Stimulated activated CD4-positive, alpha-beta T cell treated with anti-CD3 and anti-CD28 coated beads, TNF-alpha, amount 100 ng/mL, for 4 hours (primary cell): ENCODE measurements at places on chromosomes 7 and 10.

DNA sequence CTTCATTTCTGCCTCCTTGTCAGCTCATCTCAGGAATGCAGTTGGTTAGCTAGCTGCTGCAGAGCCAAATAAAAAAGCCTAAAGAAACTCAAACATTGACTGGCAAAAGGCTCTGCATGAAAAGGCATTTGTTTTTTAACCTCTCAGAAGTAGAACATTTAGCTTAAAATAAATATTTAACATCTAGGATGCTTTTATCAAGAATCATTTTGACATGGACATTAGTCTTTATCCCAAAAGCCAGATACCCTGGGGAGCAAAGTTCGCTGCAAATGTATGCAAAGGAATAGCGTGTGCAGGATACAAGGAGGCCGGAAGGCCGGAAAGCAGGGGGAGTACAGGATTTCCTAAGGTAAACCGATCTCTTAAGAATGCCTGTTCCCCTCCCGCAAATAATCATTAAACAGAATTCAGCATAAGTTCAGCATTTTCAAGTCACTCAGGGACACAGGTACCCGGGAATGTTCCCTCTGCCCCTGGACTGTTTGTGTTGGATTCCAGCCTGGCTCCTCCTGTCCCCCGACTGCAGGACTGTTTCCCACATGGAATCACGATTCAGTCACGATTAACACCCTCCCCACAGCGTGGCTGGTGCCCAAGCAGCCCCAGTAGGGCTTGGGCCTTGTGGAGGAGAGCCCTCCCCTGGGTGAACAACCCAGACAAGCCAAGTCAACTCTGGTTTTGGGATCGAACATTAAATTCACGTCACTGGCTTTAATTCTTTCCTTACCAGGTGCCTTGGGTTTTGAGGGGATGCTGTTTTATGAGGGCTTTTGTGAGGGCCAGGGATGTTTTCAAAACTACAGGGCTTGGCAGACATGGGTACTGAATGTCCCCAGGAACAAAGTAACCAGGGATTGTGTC is 97.8 kb downstream of the HIPK2 start:
- DNase-seq, result no peak

- no peak for DNase-seq
Observed at GRCh38 chr10:86857128-86857721, 100.2 kb downstream of the MMRN2 start.

DNA sequence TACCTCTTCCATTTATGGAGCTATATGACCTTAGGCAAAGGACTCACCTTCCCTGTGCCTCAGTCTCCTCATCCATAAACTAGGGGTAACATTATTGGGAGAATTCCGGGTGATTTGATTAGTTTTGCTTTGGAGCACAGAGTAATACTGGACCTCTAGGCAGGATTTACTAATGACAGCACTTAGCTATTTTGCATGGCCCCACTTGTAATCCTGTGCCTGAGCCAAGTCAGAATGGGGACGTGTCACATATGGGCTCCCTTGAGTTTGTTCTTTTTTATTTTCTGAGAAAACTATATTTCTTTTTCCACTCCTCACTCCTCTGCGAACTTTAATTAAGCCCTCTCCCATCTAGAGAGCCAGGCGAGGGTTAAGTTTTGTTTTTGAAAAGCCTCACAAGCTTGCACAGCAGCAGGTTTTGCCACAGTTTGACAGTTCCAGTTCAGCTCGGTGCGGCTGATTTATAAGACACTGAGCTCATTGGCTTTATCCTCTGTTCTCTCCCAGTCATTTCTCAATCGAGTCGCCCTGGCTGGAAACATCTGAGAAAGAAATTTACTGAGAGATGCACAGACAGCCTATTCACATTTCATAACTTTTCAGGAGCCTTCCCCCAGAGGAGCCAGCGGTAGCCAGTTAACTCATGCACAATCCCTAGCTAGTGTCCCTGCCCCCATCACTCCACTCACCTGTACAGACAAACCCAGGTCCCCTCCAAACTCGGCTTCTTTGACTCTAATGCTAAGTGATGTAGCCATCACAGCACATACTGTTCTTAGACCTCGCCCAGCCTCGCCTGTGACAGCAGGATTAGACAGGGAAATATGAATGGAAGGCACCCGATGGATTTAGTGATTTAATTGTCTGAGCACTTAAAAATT is 441.9 kb upstream of the NPVF start:
- DNase-seq, result no peak

DNA sequence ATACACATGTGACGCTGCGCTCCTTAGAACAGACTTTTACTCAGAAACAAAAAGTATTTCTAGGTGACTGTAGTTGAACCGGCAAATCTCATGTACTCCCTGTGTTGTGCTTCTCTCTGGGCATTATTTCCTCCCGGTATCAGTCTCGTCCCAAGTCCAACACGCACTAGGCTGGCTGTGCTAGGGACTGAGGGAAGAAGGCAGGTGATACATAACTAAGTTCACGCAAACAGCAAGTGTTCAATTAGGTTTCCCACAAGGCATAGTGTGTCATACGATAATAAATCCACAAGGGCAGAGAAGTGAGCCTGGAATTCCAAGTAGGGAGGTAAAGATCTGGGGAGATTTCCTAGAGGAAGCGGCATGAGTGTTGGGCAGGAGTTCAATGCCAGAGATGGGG is 20.4 kb downstream of the FAM53B start:
- no peak for DNase-seq

- DNase-seq, result no peak
Observed at GRCh38 chr7:11235491-11235890, 261.8 kb downstream of the PHF14 start.

DNA sequence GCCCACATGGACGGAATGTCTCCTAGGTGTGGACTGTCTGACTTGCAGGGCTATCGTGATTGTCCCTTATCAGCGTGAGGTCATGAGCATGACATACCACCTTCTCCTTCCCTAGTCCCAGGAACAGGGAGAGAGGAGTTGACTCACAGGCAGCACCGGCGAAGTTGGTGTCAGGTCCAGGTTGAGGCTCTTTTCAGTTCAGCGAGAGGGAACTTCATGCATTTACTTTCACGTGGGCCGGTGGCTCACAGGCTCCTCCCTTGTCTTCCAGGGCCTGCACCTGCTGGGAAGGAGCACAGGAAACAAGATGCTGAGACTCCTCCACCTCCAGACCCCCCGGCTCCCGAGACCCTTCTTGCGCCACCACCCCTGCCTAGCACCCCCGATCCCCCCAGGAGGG is 46.1 kb downstream of the PROSER2 start:
- no peak for DNase-seq

- no peak for DNase-seq
Observed at GRCh38 chr10:34959786-34960185, 130.4 kb downstream of the CUL2 start.

DNA sequence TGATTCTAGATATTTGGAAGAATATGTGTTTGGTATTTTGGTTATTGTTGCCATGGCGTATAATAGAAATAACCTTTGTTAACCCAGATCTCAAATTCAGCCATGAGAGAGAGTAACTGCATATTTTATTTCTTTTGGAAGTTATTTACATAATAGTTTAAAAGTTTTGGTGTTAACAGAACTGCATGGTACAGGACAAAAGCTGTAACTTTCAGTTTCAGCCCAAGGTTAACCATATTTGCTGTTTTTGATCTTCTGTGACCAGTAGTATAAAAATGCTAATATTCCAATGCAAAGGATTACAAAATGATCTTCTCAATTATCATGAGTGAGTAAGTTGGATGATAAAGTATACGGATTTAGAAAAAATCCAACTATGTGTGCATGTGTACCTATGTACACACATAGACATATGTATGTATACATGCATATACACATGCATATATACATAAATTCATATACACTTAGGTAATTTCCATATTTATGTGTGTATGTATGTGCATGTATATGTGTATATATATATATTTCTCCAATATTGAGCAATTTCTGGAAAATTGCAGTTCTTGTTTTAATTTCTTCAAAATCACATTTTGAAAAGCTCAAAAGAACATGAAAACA is 38.0 kb upstream of the PIP4K2A start:
- no peak for DNase-seq

DNA sequence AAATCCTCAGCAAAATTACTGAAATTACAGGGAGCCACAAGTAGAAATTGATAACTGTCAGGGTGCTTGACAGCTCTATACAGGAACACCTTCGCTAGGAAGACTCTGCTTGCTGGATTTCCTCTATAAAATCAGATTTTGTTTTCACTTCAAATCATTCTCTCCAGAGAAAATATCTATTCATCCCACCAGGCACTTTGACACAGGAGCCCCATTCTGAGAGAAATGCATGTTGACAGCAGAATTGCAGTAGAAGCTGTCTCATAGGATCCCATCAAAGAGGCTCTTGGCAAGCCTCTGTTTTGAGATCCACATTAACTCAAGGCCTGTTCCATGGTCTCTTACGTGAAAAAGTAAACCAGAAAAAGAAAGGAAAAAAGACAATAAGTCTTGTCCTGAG is 116.8 kb downstream of the PDE1C start:
- DNase-seq, result no peak

GRCh38 chr7:34189031-34189430 is 283.7 kb downstream of the BMPER start:
- DNase-seq, result no peak

DNA sequence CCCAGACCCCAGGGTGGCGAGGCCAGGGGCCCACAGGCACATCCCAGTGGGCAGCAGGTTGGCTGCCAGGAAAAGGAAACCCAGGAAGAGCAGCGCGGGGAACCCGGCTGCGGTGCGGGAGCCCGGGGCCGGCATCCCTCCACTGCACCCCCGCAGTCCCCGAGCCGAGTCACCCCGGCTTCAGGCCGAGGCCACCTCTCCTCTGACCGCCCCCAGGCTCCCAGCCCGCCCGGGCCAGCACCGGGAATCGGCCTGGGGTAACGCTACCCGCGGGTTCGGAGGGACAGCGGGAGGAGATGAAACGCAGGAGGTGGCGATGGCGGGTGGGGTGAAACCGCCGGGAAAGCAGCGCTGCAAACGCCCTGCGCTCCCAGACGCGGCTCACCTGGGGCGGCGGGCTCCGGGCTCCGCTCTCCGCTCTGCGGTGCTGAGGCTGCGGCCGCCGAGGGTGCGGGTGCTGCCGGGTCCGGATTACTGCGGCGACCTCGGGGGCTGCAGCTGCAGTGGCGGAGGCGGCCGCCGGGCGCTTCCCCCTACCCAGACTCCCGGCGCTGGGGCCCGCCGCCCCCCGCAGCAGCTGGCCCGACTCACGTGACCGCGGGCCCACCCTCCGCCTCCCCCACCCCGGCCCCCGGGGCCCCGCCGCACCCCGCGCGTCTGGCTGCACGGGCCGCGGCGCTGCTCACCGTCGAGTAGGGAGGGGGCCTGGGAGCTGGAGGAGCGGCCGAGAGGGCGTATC is at the start of gene SCRN1:
SCRN1 (minus strand) TSS at position 545 of the 739 bp plus-strand sequence. CDS start 20,734 bp downstream, outside the sequence.
- DNase-seq, result no peak

- no peak for DNase-seq
Observed at GRCh38 chr7:55246171-55246570, 119.0 kb upstream of the LANCL2 start.

GRCh38 chr10:96089670-96090462 is 40.2 kb upstream of the ZNF518A start:
- DNase-seq, result peak; percentile 87

DNA sequence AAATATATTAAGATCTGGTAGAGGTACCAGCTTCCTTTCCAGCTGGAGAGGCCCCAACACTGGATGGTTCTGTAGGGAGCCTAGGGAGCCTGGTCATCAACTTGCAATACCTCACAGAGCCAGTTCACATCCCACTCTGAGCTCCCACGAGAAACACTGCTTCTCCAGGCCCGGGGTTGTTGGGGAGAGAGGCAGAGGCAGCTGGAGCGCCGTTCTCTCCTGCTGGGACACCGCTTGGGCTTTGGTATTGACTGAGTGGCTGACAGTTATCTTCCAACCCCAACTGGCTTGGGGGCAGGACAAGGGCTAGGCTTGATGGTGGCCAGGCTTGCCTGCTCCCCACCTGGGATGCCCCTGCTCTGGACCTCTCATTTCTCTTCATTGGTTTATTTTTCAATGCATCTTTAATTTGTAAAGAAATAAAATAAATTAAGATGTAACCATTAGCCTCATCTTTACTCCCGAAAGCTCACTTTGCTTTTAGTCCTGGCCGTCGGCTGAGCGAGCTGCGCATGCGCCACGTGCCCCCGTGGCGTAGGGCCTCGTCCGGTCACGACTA is 10.0 kb upstream of the CHCHD1 start:
- no peak for DNase-seq

DNA sequence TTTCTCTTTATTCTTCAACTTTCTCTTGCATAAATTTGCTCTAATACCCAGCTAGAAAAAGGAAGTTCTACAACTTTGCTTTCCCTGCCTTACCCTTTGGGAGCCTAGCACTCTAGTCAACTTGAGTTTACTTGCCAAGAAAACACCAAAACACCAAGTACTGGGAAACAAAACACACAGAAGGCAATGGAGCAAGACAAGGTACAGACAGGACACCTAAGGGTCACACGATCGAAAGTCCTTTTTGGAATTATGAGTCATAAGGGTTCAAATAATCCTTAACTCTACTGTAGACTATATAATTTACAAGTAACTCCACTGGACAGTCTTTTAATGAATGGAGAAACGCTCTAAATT is 42.6 kb upstream of the ANAPC16 start:
- no peak for DNase-seq

DNA sequence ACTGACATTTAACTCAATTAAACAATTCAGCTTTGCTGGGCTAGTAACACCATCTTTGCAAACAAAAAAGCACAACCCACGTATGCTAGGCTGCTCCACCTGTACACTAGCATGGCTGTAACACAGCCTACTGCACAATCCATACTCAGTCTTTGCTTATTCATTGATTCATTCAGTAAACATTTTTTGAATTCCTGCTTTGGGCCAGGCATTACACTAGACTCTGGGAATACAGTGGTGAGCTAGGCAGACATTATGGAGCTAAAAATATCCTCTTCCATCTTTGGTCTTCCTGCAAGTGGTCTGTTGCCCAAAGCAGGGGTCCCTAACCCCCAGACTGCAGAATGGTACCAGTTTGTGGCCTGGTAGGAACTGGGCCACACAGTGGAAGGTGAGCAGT is 9.9 kb downstream of the CNNM1 start:
- DNase-seq, result no peak

GRCh38 chr10:118349235-118349634 is 7.1 kb upstream of the FAM204A start:
- DNase-seq, result no peak

- DNase-seq, result no peak
Observed at GRCh38 chr7:36474283-36475010, 84.8 kb downstream of the ANLN start.

DNA sequence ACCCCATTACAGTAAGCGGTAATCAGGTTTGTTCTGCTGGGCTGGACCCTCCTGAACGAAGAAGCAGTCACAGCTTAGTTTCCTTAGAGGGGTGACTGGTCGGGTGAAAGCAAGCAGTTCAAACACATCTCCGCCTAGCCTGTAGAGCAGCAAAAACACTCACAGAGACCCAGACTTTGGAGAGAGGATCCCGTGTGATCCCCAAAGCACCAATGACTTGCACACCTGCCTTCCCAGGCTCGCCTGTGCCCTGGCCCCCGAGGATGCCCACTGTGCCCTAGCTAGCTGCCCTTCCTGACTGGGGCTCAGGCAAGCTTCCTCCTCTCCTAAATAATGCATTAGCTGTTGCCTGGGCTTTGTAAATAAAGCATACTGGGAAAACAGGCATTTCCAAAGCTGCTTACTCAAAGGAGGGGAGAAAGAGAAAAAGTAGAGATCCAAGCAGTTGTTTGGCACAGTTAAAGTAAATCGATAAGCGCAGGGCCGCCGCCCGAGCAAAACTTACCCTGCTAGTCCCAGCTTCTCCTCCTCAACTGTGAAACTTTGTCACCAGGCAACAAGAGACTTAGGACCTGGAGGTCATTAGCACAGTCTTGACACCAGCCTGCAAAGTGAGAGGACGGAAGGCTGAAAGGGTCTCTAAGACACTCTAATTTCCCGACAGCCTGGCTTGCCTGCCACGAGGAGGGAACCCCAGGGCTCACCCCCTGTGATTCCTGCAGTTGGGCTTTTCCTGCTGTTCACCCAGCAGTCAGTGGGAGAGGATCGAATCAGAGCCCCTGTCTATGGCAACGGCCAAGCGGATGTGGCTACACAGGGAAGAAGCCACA is 4.8 kb downstream of the LRRC18 start:
- no peak for DNase-seq
